Glomerular endothelial cell (primary cell): ENCODE measurements at places on chromosomes 4 and X. TPM values are rescaled to one million over a fixed set of nuclear protein-coding genes. Genes with fewer than 3 reads are reported as not detected.

Gene CXCL5
- total RNA-seq: 12.0 and 17.5 TPM in 2 replicates

Gene FRMPD3
- not detected in 2 replicates for total RNA-seq

Gene NAA11
- total RNA-seq: not detected in 2 replicates

Gene GUCY1B1
- total RNA-seq: 0.39 and 2.0 TPM in 2 replicates

Gene MAGIX
- total RNA-seq: 1.2 and 1.4 TPM in 2 replicates

Gene SOD3
- 0.35 and 0.58 TPM in 2 replicates for total RNA-seq

Gene RIPPLY1
- total RNA-seq: not detected in 2 replicates

Gene EVC
- total RNA-seq: 52.8 and 58.6 TPM in 2 replicates

Gene PPP1R3F
- total RNA-seq: 5.7 and 7.2 TPM in 2 replicates

Gene OPN1MW
- total RNA-seq: not detected in 2 replicates

Gene CDKN2AIP
- 11.7 and 19.4 TPM in 2 replicates for total RNA-seq

Gene PNMA5
- total RNA-seq: not detected in 2 replicates

Gene DCAF4L1
- 0.18 TPM in 1 of 2 replicates, not detected in the other for total RNA-seq

Gene ARX
- total RNA-seq: not detected in 2 replicates

Gene FAM47B
- not detected in 2 replicates for total RNA-seq

Gene DDX53
- not detected in 2 replicates for total RNA-seq

Gene GAGE12E
- not detected in 2 replicates for total RNA-seq

Gene PASD1
- total RNA-seq: not detected in 2 replicates

Gene TEX11
- not detected in 2 replicates for total RNA-seq

Gene TCEANC
- total RNA-seq: 1.3 and 3.3 TPM in 2 replicates

Gene CXCL6
- total RNA-seq: 2.2 and 5.8 TPM in 2 replicates

Gene NLGN3
- total RNA-seq: 0.10 and 0.99 TPM in 2 replicates

Gene GAGE13
- total RNA-seq: not detected in 2 replicates

Gene CCKAR
- not detected in 2 replicates for total RNA-seq

Gene RS1
- total RNA-seq: not detected in 2 replicates

Gene RRH
- not detected in 2 replicates for total RNA-seq

Gene TREX2
- total RNA-seq: 1.4 and 3.2 TPM in 2 replicates
